Memory B cell (primary cell): ENCODE measurements at places on chromosomes 6 and 20.

DNA sequence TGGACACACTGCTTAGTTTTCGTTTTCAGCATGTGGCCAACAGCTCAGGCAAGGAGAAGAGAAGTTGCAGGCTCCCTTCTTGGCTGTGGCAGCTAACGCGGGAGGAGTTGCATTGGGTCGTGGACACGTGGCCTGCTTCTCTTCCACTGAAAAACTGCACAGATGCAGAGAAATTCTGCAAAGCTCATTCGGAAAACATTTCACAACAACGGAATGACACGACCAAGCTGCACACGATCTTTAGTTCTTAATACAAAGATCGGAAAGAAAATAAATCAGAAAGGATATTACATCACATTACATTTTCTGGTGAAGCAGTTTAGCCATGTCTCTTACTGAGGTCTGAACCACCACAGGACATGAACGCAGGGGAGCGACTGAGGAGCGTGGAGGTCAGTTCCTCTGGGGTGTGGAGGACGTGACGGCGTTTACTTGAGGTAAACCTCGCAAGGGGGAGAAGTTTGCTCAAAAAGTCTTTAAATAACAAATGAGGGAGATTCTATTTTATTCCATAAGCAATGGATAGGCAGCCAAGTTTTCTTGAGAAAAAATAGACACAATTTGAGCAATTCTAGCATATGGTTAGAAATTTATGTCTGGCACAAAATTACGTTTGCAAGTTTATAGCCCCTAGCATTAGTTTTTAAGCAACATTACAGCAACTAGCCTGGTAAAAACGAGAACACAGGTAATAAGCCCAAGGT lies 178.3 kb downstream of the THBS2 start:
- no peak for DNase-seq

- DNase-seq = no peak
These were observed 14.6 kb downstream of the MYH7B start for GRCh38 chr20:34970193-34970840.

DNA sequence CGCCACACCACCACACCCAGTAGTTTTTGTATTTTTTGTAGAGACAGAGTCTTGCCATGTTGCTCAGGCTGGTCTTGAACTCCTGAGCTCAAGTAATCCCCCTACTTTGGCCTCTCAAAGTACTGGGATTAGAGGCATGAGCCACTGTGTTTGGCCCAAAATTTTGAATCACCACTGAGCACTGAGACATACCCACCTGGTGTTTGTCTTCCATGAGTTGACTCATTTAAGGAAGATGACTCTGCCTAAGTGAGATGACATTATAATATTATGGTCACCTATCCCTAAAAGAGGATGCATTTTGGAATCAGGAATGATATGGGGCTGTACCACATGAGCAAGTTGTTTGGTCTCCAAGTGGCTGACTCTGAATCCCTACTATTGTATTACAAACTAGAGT lies 54.6 kb upstream of the RNF217 start:
- DNase-seq = no peak

- no peak for DNase-seq
These were observed 22.6 kb downstream of the SLC2A12 start for GRCh38 chr6:134029495-134030455.

DNA sequence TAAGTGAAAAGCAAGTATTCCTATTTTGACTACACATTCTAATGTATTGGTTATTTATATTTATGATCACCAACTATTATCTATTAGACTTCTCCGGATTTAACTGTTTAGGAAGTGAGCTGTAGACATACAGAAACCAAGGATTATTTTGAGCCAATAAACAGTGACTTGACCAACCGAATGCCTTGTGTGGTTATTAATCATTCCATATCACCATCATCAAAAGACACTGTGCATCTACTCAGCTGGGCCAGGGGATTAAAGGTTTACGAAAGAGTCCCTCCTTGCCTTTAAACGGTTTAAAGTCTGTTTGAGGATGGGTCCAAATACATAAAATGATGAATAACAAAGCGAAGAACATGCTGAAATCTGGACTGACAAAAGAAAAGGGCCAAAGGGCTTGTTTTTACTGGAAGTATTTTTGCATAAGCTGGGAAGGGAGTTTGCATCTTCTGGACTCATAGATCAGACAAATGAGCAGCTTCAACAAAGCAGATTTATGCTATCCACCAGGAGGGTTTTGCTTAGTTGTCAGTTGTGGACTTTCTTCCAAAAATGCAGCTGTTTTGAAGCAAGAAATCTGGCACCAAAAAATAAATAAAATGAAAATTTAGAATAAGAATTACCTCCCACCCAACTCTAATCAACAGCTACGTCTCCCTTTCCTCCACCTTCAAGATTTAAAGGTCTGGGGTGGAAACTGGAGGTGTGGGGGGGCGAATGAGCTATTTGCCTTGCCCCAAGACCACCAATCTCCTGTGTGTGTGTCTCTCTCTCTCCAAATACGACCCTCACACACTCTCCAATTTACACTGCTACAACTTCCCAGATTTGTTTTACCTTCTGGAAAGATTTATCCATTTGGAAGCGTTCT lies 33.6 kb upstream of the ID4 start:
- DNase-seq = no peak

- DNase-seq = no peak
These were observed 36.6 kb upstream of the LTV1 start for GRCh38 chr6:143806282-143807102.

DNA sequence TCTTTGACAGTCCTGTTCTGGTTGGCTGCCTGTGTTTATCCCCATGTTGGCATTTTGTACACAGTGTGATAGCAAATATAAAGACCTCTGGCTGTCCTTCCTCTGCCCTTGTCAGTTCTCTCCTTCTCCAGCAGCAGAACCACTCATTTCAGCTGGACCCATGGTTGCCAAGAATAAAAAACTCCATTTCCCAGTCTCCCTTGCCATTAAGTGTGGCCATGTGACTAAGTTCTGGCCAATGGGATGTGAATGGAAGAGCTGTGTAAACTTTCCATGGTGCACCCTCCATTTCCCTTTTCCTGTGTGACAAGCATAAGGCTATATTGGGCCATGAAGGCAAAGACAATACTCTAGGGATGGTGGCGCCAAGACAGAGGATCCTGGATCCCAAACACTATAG lies 78.4 kb upstream of the TBC1D7 start:
- no peak for DNase-seq

DNA sequence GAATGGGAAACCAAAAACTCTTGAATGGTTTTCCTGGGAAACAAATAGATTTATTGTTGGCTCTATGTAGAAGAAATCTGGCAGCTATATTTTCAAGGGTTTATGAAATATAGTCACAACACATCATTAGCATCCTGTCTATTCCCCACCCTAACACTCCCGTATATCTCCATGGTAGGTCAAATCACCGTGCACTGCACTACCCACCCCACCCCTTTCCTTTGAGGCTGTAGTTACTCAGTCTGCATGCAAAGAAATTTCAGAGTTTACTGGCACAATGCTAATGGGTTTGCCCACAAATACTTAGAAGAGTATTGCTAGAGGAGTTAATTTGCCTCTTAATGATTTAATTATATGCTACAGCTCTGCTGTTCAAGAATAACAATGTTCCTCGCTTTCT lies 329.1 kb upstream of the TSHZ2 start:
- no peak for DNase-seq

- DNase-seq = no peak
These were observed 68.6 kb downstream of the CDK19 start for GRCh38 chr6:110746680-110747079.

DNA sequence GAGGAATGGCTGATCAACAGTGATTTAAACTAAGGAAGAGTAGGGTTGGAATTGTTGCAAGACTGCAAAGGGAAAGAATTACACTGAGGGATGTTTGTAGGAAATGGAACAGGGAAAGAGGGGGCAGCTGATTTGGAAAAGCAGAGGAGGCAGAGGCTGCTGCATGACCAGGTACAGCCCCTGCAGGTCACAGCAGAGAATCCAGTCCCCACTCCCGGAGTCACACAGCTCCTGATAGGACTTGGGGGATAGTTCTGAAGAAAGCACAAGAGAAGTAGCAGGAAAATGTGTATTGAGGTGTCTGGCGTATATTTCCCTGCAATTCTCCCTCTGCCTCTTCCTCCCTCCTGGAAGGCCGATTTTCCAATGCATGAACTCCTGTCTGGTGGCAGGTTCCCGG lies 92.5 kb upstream of the PDE10A start:
- DNase-seq = no peak

- DNase-seq = no peak
These were observed 93.5 kb downstream of the B3GAT2 start for GRCh38 chr6:70863343-70863742.

GRCh38 chr6:35080821-35081425 lies 60.2 kb downstream of the TCP11 start:
- no peak for DNase-seq

- DNase-seq = no peak
These were observed 388.1 kb downstream of the PHF3 start for GRCh38 chr6:64023693-64024092.

GRCh38 chr6:134394905-134395304 lies 77.0 kb upstream of the SGK1 start:
- no peak for DNase-seq

DNA sequence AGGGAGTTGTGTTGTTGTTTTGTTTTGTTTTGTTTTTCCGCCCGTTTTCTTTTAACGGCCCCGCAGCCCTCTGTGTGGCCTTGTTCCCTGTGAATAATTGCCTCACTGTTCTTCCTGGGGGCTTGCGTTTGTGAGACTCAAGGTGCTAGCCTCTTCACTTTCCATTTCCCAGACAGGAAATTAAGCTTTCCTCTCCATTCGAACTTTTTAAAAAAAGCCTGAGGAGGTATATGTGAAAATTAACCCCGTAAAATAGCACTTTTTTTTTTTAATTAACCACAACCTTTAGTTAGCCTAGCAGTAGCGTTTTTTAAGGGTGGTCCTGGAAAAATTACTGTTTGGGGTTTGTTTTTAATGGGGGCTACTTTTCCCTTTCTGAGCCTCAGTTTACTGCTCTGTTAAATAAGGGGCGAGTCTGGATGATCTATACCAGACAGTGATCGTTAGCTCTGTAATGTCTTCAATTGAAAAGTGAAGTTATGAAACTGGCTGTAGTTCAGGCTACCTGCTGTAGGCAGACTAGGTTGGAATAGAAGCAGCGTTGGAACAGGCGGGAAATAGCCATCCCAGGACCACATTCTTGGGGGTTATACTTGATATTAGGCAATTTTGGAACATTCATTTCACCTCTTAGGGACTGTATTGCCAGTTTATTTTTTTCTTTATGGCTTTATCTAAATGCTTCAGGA lies 1.7 kb downstream of the STX16 start:
- DNase-seq = no peak

- no peak for DNase-seq
These were observed 288.1 kb upstream of the PRDM1 start for GRCh38 chr6:105797983-105798453.

DNA sequence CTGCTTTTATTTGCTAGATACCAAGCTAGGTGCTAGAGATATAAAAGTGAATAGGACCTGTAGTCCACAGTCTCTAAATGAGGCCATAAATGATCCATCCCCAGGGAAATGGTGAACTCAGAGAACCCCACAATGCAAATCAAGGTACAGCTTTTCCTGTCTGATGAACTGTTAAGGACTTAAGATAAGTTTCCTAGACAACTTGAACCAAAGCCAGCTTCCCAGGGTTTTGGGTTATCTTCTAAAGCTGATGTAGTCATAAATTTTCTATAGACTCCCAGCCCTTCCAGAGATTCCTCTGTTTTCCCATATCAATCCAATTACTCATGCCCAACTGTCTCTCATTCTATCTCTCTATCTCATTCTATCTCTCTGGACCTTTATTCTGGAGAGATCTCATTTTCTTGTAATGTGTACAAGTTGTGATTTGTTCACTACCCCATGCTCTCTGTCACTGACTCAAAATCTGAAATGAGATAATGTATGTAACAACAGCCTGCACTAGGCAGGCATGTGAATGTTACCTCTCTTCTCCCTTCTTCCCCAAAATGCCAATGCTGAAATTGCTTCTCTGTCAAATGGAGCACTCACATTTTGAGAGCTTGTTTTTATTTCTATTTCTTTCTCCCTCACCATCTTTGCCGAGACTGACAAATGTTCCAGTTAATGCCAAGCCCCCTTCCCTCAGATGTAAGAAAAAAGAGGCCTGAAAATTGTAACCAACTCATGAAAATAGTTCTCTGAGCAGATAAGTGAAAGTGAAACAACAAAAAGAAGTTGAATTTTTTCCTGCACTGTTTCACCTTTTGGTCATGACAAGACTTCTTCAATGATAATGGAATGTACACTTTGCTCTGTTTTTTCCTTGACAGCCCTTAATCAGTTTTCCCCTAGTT lies 279.9 kb downstream of the SLC35F1 start:
- DNase-seq = no peak

DNA sequence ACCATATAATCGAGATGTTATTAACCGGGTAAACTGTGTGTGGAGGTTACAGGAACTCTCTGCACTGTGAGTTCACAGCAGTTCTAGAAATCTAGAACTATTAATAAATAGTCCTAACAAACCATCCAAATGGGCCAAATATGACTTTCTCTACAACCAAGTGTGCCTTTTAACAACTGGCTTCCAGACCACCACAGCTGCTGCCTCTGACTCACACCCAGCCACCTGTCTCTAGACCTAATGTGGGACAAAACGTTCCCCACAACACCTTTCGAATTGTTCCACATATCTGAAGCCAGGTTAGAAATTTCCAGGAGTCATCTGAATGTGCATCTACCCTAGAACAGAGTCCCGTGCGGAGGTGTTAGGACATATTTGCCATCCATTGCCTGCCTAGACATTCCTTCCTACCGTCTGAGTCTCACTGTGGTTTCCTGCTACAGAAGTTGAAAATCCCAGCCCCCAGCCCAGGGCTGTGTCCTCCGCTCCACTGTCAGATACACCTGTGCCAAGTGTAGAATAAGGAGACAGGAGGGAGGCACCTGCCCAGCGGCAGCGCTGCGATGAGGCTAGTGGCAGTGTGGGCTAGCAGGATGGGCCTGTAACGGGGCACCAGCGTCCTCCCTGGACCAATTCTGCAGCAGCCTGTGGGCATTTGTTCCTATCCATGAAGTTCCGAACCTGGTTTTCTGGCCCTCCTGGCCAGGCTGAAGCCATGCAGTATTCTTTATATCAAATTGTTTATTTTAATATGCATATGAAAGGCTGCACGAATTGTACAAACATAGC lies 28.5 kb upstream of the MAP3K4 start:
- no peak for DNase-seq

DNA sequence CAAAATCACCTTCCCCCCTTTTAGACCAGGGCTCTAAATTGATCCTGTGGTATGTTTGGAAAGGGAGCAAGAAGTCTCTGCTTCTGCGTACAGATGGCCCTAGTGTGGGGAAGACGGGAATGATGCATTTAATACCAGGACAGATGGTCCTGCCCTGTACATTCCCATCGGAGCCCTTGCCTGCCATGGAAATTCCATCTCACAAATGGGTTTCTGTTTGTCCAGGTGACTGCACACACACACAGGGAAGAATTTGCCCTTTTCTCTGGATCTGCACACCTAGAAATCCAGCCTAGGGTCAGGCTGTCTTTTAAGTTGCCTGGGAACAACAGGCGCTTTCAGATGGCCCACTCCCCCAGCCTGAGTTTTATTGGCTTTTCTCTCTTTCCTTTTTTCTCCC lies 1.3 kb downstream of the MAS1 start:
- no peak for DNase-seq

DNA sequence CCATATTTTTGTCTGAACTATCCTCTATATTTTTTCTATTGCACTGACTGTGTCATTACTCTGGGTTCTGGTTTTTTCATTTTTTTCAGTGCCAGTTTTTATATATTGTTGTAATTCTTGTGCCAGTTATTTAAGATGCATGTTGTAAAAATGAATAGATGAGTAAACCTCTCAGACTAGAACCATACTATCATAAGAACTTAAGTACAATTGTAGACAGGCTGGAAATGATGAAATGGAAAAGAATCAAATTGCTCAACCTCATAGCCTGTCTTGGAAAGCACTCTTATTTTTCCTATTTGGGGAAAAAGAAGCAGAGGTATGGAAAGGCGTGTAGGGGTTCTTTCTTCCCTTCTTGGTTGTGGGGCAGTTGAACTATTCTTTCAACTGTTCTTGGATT lies 30.2 kb downstream of the PANK2 start:
- no peak for DNase-seq
